Activated CD4-positive, alpha-beta T cell treated with anti-CD3 and anti-CD28 coated beads, Interleukin-2, amount 10 ng/mL, durations not matched to agents 24 days and 14 days (primary cell): ENCODE measurements at places on chromosomes 1 and 21. TPM values are rescaled to one million over a fixed set of nuclear protein-coding genes. Genes with fewer than 3 reads are reported as not detected.

- no peak for DNase-seq
These were observed 37.8 kb upstream of the NEK2 start for GRCh38 chr1:211713231-211713630.

GRCh38 chr1:247115545-247115944, 11.4 kb upstream of the ZNF669 start:
- no peak for DNase-seq

Gene SERPINC1
- total RNA-seq: not detected in 2 replicates

Gene TMPRSS15
- total RNA-seq: not detected in 2 replicates
